ENCODE measurements at places on chromosomes 7 and 10.

GRCh38 chr7:128755075-128755818 is 16.1 kb downstream of the CALU start:
- DNase-seq: no peak

- no peak for DNase-seq
These were observed 265.3 kb downstream of the HDAC9 start for GRCh38 chr7:18760631-18761445.

GRCh38 chr7:98213296-98213887 is 2.2 kb downstream of the BHLHA15 start:
- no peak for DNase-seq

DNA sequence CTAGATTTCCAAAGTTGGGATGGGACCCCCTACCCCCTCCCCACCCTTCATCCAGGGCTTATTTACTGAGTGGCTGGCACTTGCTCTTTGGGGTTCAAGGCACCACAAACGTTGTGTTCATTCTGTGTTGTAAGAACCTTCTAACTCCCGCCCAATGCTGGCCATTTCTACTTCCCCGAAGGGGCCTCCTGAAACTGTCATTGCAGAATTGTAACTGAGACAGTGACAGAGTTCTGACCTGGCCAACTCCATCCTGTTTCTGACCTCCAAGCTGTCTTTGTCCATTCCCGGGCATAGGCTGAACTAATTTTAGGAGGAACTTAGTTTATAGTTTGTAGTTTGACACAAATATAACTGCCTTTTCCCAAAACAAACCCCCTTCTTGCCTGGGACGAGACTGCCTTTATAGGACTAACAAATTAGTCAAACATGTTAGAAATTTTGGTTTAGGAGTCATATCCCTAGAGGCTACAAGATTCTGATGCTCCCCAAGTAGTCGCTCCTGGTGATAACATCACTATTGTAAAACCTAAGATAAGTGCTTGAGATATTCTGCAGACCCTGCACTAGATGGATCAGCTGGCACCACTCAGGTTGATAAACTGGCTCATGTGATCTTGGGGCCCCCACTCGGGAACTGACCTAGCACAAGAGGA is 34.8 kb upstream of the ZMIZ2 start:
- DNase-seq: no peak

DNA sequence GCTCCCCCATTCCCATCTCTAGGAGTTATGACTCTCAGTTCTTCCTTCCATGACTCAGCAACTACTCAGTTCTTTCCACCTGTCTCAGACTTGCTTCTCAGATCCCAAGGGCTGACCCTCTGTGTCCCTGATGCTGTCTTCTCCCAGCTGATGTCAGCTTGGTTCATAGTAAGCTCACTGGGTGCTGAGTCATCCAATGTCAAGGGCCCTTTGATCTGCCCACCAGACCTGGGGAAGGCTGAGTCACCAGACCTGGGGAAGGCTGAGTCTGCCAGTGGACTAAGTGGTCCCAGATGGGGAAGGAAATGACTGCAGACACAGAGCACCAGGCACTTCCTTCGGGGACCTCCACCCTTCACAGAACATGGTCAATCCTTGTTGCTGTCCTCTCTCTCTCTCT is 76.1 kb upstream of the ZEB1 start:
- DNase-seq: no peak

- no peak for DNase-seq
These were observed 62.0 kb downstream of the MYOF start for GRCh38 chr10:93420091-93420490.

- no peak for DNase-seq
These were observed 55.7 kb downstream of the TPK1 start for GRCh38 chr7:144780071-144780608.

GRCh38 chr7:116219288-116219687 is 8.9 kb downstream of the TES start:
- DNase-seq: no peak

GRCh38 chr7:52211930-52212329 is 823.5 kb upstream of the POM121L12 start:
- no peak for DNase-seq

DNA sequence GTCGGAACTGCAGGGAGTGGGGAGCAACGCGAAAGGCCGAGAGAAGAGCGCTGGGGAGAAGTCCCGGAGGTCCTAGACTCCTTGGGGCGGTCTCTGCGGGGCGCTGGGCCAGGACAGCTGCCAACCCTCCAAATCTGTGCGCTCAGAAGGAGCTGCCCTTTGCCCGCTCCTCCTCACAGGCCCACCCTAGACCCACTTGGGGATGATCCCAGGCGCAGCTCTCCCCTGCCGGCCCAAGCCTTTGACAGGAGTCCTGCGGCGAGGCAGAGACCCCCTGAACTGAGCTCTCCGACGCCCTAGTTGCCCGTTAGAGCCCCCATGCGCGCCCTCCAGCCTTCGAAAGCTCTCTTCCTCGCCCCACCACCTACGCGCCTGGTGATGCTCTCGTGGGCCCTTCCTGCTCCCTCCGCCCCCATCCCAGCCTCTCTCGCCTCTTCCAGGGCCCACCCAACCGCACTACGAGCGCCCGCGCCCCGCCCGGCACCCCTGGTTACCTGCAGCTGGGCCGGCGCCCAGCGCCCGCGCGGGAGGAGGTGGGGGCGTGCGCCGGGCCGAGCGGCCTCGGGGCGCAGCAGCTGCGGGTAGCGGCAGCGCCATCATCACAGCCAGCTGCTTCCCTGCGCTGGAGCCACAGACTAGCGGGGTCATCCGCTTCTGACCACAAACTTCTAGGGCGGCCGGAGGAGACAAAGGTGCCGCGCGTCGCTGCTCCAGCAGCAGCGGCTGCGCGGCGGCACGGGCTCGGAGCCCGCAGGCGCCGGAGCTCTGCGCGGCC is 353.4 kb downstream of the DNAJB6 start:
- no peak for DNase-seq

DNA sequence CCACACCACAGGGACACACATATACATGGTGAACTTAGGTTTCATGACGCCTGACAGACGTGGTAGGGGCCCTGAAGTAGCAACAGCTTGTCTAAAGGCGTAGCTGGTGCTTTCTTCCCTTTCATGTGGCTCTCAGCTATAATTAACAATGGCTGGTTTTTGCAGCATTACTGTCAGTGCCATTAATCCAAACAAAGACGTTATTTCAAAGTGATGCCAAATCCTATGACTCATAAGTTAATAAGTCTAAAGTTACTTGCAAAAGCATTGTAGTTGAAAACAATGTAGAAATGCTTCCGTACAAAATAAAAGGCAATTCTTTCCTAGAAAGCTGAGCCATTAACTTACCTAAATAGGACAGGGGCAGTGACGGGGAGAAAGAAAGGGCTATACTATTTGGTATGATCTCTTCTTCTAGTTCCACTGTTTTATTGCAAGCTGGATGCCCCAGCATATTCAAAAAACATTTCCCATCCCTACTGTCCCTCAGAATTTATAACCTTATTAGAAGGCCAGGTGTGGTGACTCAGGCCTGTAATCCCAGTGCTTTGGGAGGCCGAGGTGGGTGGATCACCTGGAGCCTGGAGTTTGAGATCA is 105.4 kb downstream of the ODAD2 start:
- DNase-seq: no peak

- DNase-seq: no peak
These were observed 66.9 kb upstream of the FHIP2A start for GRCh38 chr10:114754445-114755320.

GRCh38 chr10:105967256-105967655 is 1197.2 kb downstream of the SORCS1 start:
- DNase-seq: no peak

DNA sequence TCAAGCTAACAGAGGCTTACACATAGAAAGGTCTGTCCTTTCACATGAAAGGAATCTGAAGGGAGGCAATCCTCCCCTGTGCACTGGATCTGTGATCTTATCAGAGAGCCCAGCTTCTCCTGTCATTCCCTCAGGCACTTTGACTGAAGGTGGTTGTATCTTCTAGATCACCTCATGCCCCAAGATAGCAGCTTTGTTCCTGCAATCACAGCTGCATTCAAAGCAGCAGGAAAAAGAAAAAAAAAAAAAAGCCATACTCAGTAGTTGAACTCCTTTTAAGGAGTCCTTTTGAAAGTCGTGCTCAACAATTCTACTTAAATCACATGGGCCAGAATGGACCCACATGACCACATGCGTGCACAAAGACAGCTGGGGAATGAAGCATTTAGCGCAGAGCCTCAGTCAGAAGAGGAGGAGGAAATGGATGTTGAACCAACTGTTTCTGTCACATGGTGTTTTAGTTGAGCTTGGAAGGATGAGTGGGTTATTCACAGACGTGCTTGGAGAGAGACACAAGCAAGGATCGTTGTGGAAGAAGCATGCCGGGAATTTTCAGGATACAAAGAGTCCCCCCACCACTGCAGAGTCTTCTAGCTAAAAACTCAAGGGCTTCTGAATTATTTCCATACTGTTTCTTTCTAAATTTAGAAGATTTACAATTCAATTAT is 13.0 kb upstream of the PFKP start:
- no peak for DNase-seq

- no peak for DNase-seq
These were observed 36.9 kb downstream of the NAMPT start for GRCh38 chr7:106247841-106248240.

DNA sequence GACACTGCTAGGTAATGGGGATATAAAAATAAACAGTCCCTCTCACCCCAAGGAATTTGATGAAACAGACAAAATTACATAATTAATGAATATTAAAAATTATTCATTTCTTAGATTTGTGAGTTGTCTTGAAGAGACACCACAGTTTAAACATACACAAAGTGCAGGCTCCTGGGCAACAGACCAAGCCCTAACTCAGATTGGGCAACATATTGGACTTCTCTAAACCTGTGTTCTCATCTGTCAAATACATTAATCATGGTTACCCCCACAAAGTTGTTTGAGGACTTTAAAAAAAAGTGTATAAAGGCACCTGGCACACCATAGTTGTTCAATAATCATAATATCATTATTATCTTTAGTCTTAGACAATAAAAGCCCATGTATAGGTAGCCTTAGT is 62.5 kb upstream of the CAPZA2 start:
- DNase-seq: no peak

GRCh38 chr10:124262971-124263370 is 155.8 kb downstream of the OAT start:
- DNase-seq: no peak

GRCh38 chr10:88347022-88347421 is 236.1 kb downstream of the RNLS start:
- no peak for DNase-seq

- no peak for DNase-seq
These were observed 191.9 kb downstream of the MAD1L1 start for GRCh38 chr7:2040893-2041270.

- DNase-seq: no peak
These were observed 1404.2 kb upstream of the CELF2 start for GRCh38 chr10:9613338-9614075.

DNA sequence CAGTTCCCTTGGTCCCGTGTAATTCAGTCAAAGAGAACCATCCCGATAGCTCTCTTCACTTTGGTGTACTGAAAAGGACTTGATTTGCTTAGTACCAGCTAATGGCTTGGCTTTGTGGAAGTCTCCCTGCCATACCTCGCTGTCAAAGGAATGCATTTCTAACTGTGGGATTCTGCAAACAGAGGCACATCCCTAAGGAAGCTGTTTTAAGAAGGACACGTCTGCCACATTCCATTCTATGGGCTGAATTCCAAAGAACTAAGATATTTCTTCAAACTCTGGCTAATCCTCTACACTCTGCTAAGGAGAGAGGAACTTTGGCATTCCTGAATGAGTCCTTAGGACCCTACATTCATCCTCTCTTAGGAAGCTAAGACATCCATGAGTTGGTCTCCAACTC is 327.9 kb downstream of the SFMBT2 start:
- DNase-seq: no peak

GRCh38 chr7:130985361-130985760 is 251.4 kb upstream of the KLF14 start:
- DNase-seq: no peak

DNA sequence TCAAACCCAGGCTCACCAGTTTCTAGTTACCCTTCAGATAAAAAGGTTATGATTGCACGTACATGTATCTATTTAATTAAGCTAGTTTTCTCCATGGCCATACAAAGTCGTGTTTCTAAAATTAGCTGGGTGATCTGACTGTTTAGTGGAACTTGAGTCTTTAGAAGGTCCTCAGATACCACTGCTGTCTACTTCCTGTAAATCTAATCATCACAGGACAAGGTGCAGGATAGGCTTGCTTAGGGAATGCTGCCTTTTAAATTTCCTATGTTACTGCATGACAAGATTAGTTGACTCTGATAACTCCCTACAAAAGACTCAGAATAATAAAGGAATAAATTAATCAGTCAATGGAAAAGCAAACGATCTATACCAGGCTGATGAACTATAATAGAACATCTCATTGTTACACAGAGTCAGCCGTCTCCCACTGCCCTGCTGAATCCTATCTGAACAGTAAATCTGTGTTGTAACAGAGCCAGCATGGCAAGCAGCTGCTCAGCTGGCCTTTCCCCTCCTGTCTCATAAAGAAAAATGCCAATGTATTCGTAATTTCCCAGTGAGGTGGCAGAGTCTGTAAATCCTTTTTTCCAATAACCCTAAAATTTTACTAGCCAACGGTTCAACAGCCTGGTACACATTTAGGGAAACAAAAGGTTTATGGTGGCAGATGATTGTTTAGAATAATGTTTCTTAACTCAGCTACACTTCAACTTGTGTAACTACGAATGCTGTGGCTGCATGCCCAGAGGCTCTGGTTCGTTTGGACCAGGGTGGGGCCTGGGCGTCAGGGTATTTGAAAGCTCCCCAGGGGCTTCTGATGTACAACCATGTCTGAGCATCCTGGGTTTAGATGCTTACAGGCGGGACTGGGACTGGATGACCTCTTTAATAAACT is 318.0 kb downstream of the PAXIP1 start:
- DNase-seq: no peak

DNA sequence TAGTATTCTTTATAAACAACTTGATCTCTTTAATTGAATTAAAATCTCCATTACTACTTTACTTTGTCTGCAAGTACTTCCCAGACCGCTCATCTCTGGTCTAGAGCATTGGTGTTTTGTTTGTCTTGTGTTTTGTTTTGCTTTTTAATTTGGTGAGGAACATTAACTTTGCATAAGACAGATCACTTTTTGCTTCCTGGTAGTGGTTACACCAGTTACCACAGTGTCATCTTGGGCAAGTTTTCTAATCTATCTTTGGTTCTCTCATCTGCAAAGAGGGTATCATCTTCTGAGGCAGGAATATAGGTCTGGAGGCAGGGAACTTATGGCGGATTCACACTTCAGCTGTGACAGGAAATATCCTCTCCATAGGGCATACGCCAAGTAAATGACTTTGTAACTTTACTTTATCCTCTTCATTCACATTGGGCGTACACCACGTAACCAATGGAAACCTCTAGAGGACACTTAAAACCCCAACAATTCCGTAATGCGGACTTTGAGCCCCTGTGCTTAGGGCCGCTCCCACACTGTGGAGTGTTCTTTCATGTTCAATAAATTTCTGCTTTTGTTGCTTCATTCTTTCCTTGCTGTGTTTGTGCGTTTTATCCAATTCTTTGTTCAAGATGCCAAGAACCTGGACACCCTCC is 83.2 kb upstream of the JAZF1 start:
- DNase-seq: no peak

Data from NCI-H1436 (cell line).